ENCODE measurements at places on chromosomes 2 and 18.

GRCh38 chr18:10027461-10027860, 113.6 kb downstream of the VAPA start:
- no peak for DNase-seq

GRCh38 chr18:493986-494983, 6.2 kb downstream of the COLEC12 start:
- DNase-seq: no peak

DNA sequence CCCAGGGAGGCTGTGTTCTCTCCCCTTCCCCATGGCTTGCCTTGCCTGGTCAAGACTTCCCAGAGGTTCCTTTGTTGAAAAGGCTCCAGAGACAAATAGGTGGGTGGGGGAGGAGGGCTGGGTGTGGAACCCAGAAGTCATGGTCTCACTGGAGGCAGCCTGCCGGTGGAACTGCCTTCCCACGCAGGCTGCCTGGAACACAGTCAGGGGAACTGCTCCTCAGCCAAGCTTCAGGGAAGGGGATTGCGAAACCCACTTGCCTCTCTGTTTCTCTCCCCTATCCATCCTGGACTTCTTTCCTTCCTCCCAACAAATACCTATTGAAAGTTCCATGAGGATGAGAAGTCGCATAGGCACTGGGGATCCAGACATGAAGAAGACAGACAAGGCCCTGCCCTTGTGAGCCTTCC, 31.6 kb downstream of the MARCO start:
- peak; percentile 24 for DNase-seq

DNA sequence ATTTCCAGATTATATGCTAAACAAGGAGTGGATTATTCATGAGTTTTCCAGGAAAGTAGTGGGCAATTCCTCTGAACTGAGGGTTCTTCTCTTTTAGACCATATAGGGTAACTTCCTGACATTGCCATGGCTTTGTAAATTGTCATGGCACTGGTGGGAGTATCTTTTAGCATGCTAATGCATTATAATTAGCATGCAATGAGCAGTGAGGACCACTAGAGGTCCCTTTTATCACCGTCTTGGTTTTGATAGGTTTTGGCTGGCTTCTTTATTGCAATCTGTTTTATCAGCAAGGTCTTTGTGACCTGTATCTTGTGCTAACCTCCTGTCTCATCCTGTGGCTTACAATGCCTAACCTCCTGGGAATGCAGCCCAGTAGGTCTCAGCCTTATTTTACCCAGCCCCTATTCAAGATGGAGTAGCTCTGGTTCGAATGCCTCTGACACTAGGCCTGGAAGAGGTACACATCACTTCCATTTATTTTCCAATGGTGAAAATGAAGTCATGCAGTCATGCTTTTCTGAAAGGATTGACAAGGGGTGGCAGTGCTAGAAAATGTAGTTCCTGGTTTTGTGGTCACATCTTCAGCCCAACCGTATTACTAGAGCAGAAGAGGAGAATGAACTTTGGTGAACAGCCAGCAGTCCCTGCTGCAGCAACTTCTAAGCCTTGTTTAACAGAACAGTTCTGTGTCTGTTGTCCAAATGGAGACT, 26.6 kb upstream of the ITGA4 start:
- no peak for DNase-seq

DNA sequence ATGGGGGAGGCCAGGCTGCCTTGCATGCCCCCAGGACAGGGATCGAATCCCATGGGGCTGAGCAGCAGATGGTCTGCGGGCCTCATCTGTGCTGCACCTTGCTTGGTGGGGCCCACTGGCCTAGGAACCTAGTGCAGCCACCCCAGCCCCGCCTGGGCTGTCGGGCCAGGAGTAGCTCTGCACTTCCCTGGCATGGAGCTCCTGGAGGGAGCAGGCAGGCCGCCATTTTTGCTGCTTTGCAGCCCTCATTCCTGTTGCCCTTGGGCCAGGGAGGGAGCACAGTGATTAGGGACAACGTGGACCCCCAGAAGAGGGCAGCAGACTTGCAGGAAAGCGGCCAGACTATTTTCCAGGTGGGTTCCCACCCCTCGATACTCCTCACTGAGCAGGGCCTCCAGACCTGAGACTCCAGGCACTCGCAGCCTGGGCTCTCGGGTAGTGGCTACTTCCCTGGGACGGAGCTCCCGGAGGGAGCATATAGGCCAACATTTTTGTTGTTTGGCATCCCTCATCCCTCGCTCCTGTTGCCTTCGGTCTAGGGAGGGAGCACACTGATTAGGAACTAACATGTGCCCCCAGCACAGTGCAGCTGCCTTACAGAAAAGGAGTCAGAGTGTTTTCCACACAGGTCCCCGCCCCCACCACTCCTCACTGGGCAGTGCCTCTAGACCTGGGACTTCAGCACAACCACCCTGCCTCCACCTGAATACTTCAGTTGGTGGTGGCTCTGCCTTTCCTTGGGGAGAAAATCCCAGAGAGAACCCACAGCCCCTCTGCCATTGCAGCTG, 99.5 kb downstream of the MAIP1 start:
- DNase-seq: no peak

DNA sequence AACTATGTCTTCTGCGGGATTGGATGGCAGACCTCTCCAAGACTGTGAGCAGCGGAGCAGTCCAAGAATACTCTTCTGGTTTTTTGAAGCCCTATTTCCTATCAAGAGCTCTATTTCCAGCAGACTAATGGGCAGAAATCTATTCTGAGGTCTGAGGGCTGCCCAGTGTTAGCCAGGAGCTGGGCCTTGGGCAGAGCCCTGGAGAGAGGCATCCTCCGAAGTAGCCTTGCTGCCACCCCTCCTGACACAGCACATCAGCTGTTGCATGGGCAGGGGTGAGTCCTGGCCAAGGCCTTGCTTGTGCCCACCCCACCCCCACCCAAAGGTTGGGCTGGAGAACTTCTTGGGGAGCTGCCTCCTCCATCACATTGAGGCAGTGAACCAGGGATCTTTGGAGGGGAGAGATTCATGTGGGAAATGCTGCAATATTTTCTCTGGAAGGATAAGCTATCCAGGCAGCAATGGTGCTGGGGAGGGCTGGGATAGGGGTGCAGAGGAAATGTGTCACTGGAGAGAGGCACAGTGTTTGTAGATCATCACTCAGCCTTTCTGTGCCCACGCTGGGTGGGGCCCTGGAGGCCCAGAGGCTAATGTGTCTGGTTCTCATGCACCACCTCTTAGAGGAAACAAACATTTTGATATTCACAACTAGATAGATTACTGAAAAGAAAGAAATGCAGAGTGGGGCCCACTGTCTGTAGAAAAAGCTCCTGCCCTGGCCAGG, 104.7 kb downstream of the VSNL1 start:
- DNase-seq: no peak

DNA sequence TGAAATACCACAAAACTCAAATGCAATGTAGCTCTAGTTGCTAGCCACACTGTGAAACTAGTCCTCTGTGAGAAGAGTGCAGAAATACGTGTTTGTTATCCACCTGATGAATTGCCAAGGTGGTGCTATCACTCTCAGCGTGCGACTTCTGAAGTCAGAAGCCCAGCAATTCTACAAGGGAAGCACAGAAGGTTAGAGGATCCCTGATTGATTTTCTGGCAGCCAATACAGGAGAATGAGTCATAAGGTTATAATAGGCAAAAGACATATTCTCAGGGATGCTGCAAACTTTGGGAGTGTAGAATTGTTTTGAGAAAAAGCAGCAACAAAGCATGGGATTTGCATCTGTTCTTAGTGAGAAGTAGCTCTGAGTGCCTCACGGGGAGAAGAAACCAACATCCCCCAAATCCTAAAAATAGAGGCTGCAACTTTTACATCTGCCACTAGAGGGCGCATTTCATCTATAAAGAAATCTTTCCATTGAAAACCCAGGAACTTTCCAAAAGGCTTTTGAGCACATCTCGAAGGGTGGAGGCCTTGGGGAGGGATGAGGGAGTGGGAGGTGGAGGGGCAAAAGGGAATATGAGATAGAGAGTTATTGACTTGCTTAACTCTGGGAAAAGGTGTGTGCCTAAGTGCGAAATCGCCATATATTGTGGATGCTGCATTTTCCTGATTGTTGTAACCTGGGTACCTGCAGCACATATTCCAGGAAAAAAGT, 78.0 kb downstream of the TMEM182 start:
- DNase-seq: no peak

GRCh38 chr2:128710729-128711128, 392.1 kb upstream of the HS6ST1 start:
- no peak for DNase-seq

DNA sequence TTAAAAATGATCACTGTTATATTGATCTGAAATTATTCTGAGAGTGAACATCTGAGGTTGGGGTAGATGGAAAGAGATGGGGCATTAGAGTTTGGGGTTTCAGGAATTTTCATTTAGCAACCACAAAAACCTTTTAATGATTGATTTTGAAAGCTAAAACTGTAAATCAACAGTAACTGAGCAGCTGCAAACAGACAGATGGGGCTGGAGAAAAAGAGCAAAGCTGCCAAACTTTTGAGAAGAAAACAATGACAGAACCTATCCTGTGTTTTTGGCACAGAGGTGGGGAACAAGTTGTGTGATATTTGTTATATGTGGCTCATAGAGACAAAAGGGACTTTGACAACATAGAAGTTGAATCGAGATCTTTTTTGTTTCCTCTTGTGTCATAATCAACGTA, 415.8 kb upstream of the DSEL start:
- DNase-seq: no peak

DNA sequence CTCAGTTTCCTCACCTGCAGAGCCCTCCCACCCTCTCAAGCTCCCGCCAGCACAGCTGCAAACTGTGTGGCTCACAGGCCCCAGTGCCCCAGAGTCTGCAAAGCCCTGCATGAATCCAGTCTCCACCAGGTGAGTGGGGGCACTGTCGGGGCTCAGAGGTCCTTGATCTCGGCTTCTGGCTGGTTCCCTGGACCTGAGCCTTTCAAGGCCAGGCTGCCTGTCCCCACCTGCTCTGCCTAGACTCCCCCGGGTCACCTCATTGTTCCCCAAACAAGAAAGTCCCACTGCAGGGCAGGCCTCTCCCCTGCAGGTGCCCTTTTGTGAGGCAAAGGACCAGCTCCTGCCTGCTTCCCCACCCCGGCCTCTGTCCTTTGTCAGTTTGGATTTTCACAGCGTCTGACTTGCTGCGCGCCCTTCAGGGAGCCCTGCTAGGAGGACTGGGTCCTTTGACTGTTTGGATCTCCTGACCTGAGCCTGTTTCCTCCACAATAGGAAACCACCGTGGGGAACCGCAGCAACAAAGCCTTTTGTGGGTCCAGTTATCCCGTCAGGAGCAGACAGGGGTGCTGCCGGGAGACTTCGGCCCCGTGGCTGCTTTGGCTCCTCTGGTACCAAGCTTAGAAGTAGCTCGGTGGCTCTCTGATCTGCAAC, 200.5 kb upstream of the HDAC4 start:
- DNase-seq: no peak

DNA sequence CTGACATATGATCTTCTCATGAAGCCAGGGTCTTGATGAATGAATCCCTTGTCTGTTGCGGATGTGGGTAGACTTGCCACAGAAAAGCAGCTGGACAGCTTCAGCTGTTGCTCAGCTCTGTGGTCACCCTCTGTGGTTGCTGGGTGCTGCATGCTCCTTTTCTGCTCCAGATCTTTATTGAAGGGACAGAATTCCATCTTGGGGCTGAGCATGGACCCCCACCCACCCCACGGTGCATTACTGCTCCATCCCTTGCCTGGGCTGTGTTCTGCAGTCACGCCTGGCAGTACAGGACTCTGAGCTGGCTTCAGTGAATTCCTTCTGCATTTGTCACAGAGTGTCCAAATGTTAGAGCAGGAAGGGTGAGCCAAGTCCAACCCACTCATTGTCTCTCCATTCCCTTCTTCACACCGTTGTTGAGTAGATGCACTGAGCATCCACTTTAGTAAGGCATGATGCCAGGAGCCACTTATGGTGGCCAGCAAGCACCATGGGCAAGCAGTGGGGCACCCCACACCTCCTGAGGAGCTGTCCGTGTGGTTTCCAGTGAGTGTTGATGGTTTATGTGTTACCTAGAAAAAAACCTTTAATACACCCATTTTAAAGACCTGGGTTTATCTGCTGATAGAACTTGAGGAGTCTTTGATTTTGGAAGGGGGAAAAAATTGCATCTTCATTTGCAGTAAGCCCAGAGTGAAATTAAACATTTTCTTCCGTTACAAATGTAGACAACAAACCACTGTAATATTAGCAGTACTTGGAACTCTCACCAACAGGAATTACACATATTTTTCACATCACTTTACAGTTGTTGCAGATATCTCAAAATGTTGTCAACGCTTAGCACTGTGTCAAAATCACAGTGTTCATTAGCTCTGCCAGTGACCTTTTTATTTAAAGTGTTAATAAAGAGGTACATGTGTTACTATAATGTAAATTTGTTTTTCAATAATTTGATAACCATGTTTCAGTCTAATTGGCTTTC, 14.7 kb upstream of the ITGB6 start:
- DNase-seq: peak; percentile 88

DNA sequence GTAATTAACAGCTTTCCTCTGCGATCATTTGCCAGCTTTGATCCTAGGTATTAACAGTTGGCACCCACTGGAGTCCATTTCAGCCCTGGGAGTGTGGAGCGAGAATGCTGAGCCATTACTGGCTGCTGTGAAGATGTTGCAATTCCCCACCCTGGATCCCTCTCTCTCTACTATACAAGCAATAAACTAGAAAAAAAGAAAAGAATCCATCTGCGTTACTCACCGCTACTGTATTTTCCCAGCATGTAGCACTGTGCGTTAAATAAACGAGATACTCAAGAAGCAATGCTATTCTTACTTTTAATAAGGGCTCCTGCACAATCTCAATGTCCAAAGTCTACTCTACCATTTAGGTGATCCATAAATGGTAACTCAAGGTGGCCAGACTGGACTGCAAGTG, 8.5 kb downstream of the RTTN start:
- DNase-seq: no peak

- no peak for DNase-seq
Measured at GRCh38 chr18:11178951-11179549, 29.7 kb upstream of the PIEZO2 start.

GRCh38 chr18:48931680-48932461, 18.9 kb downstream of the SMAD7 start:
- DNase-seq: no peak

- no peak for DNase-seq
Measured at GRCh38 chr2:238098901-238099713, 1.0 kb upstream of the ESPNL start.

DNA sequence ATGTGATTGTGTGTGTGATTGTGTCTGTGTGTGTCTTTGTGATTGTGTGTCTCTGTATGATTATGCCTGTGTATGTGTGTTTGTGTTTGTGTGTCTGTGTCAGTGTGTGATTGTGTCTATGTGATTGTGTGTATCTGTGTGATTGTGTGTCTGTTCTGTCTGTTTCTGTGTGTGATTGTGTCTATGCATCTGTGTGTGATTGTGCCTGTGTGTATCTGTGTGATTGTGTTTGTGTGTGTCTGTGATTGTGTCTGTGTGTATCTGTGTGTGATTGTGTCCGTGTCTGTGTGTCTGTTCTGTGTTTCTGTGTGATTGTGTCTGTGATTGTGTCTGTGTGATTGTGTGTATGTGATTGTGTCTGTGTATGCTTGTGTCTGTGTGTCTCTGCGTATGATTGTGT, 12.1 kb upstream of the KLHL30 start:
- DNase-seq: no peak

DNA sequence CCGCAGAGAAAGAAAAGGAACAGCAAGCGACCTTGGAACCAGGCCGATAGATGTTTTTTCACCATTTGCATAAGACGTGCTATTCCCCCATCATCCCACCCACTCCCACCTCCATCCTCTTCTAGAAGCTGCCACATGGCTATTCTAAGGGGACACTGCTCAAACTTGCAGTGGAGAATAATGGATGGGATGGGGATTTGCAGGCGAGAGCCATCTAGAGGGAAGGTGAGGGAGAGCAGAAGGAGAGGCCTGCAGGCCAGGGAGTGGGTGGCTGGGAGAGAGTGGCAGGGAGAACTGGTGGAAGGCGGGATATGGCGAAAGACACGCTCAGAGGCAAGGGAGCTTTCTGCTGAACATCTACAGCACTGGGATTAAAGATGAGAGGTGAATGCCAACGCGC, 84.9 kb downstream of the MAPK4 start:
- no peak for DNase-seq

Measured in skeletal muscle cell (primary cell).